ENCODE measurements at places on chromosomes 2 and 18. TPM values are rescaled to one million over a fixed set of nuclear protein-coding genes. Genes with fewer than 3 reads are reported as not detected.

ST8SIA3 gene
- total RNA-seq = not detected

SP5 gene
- total RNA-seq = 0.16 TPM

SLC25A52 gene
- not detected for total RNA-seq

KIF3C gene
- total RNA-seq = 3.0 TPM

ZNF521 gene
- 3.3 TPM for total RNA-seq

BCL2 gene
- total RNA-seq = 2.3 TPM

LTBP1 gene
- total RNA-seq = 33.8 TPM

PLEK gene
- total RNA-seq = 1.00 TPM

DOK6 gene
- total RNA-seq = 0.04 TPM

KIDINS220 gene
- 22.6 TPM for total RNA-seq

AGAP1 gene
- total RNA-seq = 17.1 TPM

DPP10 gene
- total RNA-seq = not detected

THOC1 gene
- 21.5 TPM for total RNA-seq

IL1B gene
- 4.1 TPM for total RNA-seq

HOXD13 gene
- not detected for total RNA-seq

ARHGAP15 gene
- total RNA-seq = 2.6 TPM

TNFAIP6 gene
- total RNA-seq = 0.20 TPM

ASPRV1 gene
- total RNA-seq = 0.16 TPM

TMEM247 gene
- not detected for total RNA-seq

HSPE1 gene
- 63.5 TPM for total RNA-seq

RGPD3 gene
- total RNA-seq = 0.04 TPM

MRPL53 gene
- total RNA-seq = 87.5 TPM

MC2R gene
- total RNA-seq = not detected

SPP2 gene
- total RNA-seq = not detected

LCT gene
- not detected for total RNA-seq

POLR1A gene
- 27.5 TPM for total RNA-seq
